ENCODE measurements at places on chromosomes 6 and 20.
A peak's percentile ranks its signal among the peaks of the same experiment; 100 is the strongest.

GRCh38 chr6:44797746-44798145, 410.2 kb downstream of the CDC5L start:
- no peak for ATAC-seq

DNA sequence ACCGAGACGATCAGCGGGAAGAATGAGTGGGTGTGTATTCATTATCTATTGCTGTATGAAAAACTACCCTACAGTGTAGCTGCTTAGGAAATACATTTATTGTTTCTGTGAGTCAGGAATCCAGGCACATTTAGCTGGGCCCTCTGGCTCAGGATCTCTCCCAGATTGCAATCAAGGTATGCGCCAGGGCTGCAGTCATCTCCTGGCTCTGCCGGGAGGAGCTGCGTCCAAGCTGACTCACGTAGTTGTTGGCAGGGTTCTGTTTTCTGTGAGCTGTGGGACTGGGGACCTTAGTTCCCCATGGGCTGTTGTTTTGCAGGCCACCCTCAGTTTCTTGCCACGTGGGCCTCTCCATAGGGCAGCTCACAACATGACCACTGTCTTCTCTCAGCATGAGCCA, 68.2 kb upstream of the FUCA2 start:
- no peak for ATAC-seq

DNA sequence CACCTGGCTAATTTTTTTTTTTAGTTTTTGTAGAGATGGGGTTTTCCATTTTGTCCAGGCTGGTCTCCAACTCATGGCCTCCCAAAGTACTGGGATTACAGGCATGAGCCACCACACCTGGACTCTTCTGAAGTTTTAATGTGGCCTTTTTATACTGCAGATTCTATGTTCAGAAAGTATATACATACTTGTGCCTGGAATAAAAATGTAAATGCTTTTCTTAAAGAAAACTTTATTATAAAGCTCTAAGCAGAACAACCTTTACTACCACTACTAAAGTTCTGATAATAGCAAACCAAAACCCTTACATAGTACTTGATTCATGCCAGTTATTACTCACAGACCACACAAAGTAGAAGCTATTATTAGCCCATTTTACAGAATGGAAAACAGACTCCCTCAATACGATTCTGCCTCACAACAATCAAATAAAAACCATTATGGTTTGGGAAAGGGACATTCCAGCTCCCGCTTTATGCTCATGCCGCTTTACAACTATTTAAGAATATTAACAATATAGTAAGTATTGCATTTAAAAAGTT, 5.3 kb downstream of the PHIP start:
- ATAC-seq, result no peak

- peak; percentile 62 for ATAC-seq
Observed at GRCh38 chr6:166201878-166202277, 34.2 kb upstream of the TBXT start.

- ATAC-seq, result no peak
Observed at GRCh38 chr6:79373880-79374279, 139.4 kb upstream of the HMGN3 start.

- ATAC-seq, result no peak
Observed at GRCh38 chr6:80335121-80335531, 228.7 kb downstream of the BCKDHB start.

GRCh38 chr6:168583821-168584220, 142.8 kb downstream of the SMOC2 start:
- no peak for ATAC-seq

GRCh38 chr6:27452496-27452897, 20.4 kb downstream of the ZNF184 start:
- no peak for ATAC-seq

- ATAC-seq, result no peak
Observed at GRCh38 chr6:89144354-89144906, 1.4 kb upstream of the PM20D2 start.

GRCh38 chr20:32583581-32584070, 1.5 kb downstream of the NOL4L start:
- peak; percentile 44 for ATAC-seq

DNA sequence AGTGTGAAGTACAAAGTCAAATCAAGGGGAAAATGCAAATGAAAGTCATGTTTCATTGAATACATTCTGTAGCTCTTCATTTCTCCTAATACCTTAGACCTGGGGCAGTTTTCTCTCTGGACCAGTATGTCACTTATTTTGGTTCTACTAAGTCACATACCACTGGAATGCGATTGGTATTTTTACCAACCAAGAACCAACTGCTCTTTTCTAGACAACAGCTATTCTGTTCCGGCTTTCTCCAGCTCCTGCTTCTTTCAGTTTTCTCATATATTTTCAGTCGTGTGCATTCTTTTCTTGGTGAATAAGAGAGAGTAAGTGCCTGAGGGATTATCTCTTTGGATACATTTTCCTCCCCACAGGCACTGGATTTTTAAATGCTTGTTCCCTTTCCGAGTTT, 39.2 kb upstream of the SPACA1 start:
- ATAC-seq, result no peak

GRCh38 chr6:38495922-38496635, 143.7 kb downstream of the BTBD9 start:
- peak; percentile 41 for ATAC-seq

DNA sequence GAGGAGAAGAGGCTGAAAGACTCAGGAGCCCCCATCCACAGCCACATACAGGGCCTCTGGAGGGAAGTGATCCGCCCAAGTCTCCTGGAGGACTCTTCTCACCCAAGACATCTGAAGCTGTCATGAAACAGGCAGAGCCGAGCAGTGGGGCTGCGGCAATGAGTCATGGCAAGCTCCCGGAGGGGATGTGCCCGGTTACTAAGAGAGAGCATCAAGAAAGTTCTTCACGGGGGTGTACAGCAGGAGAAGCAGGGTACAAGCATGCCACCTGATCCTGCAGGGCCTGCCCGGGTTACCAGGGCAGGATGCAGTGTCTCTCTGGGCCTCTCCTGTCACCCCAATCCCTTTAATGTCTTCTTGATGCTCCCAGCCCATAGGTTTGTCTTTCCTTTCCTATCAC, 21.1 kb downstream of the TRIM26 start:
- no peak for ATAC-seq

DNA sequence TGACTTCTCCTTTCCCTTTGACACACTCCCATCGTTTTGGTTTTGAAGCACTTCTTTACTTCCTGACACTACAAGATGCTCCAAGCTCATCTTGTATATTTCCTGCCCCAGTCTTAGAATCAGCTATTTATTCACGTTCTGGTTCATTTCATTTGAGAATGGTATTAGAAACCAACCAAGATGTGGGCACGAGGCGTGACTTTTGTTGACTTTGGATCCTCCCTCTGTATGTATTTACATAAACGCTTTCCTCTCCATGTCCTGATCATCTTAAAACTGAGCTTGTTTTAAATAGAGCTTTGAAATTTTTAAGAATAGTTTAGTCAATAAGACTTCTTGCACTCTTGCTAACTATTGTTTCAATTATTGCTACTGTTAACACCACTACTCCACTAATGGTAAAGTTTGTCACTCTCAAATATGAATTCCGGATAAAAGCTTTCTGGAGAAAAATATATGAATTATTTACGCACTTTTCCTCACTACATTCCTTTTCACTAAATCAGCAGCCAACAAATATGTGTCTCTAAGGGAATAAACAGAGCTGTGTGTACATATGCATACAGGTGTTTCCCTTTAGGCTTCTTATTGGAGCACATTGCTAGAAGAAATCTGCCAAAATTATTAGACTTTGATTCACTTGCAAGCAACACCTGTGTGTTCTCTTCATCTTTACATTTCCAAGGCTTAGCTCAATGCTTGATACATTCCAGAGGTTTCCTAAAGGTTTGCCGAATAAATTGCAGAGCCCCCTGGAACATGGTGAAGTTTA, 77.3 kb upstream of the TMEM244 start:
- ATAC-seq, result no peak

GRCh38 chr20:17762243-17762872, 62.6 kb downstream of the BANF2 start:
- ATAC-seq, result no peak

DNA sequence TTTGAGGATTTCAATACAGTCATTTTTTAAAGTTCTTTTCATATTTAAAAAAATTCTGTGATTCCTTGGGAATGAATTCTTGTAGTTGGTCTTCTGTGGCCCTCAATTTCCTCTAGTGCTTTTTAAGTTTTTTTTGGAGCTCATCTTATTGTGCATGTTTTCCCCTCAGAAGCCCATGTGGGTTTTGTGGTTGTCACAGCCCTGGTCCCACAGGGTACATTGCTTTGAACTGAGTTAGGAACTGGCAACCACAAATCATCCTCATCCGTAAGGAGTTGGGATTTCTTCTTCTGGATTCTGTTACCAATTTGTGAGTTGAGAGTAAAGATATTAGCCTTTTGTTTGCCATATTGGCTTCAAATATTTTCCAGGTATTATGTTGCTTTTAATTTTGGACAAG, 89.9 kb downstream of the AKAP7 start:
- ATAC-seq, result no peak

DNA sequence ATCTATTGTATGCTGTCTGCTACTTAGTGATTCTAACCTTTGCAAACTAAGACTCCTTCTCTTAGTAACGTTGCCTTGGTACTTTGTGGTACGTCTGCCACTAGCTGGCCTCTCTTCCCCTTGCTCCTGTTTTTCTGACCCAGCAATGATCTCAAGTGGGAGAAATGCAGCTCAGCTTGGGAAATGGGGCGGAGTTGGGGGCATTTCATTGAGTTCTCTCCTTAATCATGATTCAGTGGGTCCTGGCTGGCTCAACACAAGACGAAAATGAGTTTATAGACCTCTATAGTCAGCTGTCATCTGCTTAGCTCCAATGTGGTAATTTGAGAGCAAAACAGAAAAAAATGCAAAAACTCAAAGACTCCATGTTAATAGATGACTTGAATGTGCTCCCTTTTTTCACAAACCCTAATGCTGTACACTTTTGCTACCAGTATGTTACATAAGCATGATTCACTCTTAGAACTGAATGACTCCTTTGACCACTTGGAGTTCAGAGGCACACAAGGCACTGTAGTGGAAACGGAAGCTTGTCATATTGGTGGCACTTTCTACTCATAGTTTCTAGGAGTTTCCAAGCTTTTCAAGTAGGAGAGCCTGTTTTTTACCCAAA, 55.3 kb upstream of the SOX4 start:
- ATAC-seq, result no peak

GRCh38 chr20:20691477-20692235, 20.8 kb downstream of the RALGAPA2 start:
- ATAC-seq, result peak; percentile 70

DNA sequence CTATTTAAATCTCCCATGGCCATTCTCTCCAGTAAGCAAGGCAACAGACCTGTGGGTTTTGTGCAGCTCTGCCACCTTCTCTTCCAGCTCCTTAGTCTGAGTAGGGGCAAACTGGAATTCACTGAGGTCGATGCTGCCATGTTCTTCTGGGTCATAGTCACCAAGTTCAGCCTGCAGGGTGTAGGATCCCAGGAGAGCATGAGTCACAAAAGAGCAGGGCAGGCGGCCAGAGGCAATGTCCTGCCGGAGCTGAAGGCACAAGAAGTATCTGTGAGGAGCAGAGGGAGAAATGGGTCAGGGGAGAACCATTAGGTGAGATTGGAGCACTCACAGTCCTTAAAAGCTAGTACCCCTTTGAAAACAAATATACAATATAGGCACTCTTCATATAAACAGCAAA, 73.7 kb downstream of the SMLR1 start:
- ATAC-seq, result no peak

DNA sequence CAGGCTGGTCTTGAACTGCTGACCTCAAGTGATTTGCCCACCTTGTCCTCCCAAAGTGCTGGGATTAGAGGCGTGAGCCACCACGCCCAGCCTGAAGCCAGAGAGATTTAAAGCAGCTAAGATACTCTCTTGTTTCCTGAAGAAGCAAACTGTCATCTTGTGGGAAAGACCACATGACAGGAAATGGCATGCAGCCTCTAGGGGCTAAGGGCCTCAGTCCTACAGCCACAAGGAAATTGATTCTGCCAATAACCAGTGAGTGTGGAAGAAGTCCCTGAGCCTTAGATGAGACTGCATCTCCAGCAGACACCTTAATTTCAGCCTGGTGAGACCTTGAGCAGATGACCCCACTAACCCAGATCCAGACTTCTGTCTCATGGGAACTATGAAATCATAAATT, 40.9 kb downstream of the KIZ start:
- ATAC-seq, result no peak

DNA sequence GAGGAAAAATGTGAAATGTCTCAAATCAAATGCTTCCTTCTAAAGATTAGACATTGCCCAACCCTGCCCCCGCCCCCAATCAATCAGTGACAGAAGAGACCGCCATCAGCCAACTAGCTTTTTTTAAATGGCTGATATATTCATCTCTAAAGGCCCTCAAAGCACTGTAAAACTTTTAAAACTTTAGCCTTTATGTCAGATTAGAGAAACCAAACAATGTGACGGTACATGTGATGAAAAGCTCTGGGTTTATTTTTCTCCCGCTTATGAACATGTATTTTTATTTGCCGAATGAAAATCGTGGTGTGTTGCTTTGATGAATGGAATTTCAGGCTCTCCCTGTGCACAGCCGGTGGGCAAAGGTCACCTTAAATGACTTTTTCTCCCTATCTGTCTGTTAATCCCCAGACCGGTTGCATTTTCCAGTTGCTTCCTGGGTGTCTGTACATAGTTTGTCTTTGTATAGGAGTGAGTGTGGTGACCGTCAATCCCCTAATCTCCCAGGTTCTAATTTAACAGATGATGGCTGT, 38.5 kb downstream of the TBC1D7 start:
- ATAC-seq, result no peak

- ATAC-seq, result no peak
Observed at GRCh38 chr6:140846503-140847261, 1286.0 kb upstream of the GJE1 start.

DNA sequence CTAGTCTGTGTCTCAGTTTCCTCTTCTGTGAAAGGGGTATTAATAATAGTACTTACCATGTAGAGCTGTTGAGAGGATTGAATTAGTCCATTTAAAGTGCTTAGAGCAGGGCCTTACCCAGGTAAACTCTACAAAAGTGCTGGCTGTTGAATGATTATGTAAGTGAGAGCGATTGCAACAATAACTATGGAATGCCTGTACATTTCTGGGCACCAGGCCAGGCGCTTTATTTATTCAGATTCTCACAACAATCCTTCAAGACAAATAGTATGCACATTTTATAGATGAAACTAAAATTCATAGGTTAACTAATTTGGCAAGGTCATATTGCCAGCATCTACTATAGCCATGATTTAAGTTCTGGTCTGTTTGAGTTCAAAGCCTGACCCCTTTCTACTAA, 78.3 kb upstream of the MMS22L start:
- no peak for ATAC-seq

DNA sequence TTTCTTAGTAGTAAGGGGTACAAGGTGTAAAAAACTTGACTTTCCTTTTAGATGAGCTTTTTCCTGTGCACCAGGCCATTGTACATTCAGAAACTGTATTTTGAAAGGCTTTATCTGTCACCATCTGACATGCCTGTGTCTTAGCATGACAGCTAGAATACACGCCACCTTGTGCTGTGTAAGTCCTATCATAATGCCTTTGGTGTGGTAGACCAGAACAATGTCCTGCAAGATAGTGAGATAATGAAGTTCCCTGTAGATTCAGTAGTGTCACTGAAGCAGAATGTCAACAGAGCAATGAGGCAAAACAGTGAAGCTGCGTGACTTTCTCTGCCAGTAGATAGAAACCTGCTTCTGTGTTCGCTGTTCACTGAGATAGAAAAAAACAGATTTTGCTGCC, 105.8 kb downstream of the JAG1 start:
- ATAC-seq, result no peak
